NCI-H1105 treated with DMSO at 0.1 percent for 48 hours (cell line): ENCODE measurements at places on chromosomes 5 and 9.

GRCh38 chr9:117549444-117549843, 134.6 kb upstream of the ASTN2 start:
- DNase-seq, result no peak

DNA sequence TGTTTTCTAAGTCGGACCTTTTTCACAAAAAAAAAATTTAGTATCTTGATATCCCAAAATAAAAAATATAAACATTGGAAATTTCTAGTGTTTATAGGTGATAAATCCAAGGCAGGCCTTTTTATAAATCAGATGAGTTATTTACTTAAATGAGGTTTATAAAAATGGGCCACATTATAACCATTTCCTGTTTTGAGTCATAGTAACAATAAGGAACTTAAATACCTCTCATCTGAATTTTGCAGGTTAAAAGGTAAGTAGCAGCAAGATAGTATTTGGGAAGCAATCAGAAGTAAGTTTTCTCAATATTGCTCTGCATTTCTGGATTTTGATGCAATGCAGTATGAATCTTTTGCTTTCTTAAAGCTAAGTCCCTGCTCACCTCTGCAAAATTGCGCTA, 3.9 kb downstream of the SPTAN1 start:
- no peak for DNase-seq

GRCh38 chr5:114782869-114783268, 386.8 kb downstream of the TRIM36 start:
- no peak for DNase-seq

GRCh38 chr9:132056717-132057560, 22.7 kb downstream of the MED27 start:
- no peak for DNase-seq

DNA sequence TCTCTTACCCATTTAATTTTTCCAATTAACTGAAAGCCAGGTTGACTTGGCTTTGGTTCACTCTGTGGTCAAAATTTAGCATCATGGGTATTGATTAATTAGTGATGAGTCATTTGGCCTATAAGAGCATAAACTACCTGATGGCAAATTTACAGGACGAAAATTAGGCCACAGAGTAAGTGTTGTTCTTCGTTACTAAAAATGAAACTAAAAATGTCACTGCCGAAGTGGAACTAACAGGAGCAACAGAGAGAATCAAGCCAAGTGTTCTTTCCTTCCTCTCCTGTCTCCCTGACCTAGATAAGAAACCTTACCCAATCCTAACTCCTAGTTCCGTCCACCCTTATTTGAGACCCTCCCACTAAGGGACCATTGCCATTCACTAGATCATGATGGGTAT, 176.9 kb downstream of the RAB3C start:
- DNase-seq, result no peak

DNA sequence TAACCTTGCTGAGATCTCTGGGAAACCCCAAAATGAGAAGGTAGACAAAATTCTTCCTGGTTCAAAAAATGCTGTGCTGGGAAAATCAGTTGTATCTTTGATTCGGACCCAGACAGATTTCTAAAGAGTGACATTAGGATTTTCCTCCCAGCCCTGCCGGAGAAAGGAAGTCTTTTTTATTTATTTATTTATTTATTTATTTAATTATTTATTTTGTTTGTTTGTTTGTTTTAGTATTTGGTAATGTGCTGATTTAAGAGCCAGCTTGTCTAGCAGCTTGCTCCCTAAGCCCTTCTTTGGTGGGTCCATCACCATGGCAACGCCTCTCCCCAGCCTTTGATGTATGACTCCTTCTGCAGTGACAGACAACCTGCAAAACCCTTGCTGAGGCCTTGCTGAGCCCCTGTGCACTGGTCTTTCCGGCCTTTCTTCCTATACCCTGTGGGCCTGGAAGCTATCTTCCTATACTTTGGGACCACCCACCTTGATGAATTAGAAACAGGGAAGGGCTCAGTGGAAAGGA, 60.6 kb upstream of the AFAP1L1 start:
- no peak for DNase-seq

DNA sequence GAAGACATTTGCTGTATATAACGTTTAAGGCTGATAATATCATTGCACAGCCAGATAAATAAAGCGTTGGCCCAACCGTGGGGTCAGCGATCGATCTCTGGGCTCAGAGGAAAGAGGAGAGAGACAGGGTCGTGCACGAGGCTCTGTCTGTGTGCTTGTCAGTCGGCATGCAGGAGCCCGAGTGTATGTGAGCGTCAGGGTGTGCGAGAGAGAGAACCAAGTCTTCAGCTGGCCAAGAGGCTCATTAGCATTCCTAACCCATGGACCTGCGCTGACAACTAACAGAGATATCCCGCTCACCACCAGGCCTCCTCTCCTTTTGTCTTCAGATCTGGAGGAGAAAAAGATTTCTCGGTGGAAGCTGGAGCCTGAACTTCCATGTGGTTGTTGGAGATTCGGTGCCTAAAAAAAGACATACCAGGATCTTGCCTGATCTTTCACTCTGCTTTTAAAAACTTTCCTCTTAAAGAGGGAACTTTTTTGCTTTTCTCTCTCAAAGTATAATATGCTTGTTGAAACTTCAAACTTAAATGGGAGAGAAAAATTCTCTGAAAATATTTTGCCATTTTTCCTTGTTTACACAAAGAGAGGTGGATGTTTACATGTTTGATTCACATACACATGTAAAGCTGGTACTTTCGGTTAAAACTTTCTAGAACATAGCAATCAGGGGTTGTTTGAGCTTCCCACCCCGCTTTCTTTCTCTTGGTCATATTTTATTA, 16.5 kb downstream of the NR2F1 start:
- no peak for DNase-seq

DNA sequence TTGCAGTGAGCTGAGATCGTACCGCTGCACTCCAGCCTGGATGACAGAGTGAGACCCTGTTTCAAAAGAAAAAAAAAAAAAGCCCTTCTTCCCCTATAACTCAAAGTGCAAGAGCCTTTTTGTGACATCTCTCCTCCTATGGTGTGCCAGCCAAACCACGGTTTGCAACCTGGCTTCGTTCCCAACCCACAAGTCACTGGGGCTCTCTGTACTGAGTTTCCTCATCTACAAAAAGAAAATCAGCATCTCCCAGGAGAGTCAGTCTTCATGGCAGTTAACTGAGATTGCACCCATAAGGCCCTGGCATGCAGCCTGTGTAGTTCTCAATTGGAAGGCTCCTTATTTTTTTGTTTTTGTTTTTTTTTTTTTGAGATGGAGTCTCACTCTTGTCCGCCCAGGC, 14.8 kb downstream of the ODF2 start:
- no peak for DNase-seq

GRCh38 chr5:14488709-14489108, 92.9 kb upstream of the OTULINL start:
- no peak for DNase-seq

- DNase-seq, result no peak
These were observed 154.3 kb upstream of the PPP1R2B start for GRCh38 chr5:156695774-156696173.

- DNase-seq, result no peak
These were observed 16.7 kb downstream of the FAM193B start for GRCh38 chr5:177537389-177538361.

GRCh38 chr9:38281196-38281595, 111.3 kb upstream of the ALDH1B1 start:
- no peak for DNase-seq

- peak; percentile 66 for DNase-seq
These were observed 23.9 kb downstream of the SLC36A1 start for GRCh38 chr5:151471276-151471675.

DNA sequence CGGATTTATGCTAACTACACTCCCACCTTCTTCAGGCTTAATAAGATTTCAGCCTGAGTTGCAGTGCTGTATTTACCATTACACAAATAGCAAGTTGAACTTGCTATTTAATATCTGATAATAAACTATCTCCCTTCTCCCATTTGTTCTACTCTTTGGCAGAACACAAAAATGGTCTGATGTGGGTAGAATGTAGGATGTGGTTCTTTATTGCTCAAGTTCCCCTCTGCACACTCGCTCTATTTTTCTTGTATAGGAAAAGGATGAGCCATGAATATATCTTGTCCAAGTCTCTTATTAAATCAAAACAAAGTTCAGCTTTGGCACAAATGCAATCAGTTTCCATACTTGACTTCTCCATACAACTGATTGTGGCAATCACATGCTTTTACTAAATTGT, 37.2 kb upstream of the KIF2A start:
- DNase-seq, result no peak

DNA sequence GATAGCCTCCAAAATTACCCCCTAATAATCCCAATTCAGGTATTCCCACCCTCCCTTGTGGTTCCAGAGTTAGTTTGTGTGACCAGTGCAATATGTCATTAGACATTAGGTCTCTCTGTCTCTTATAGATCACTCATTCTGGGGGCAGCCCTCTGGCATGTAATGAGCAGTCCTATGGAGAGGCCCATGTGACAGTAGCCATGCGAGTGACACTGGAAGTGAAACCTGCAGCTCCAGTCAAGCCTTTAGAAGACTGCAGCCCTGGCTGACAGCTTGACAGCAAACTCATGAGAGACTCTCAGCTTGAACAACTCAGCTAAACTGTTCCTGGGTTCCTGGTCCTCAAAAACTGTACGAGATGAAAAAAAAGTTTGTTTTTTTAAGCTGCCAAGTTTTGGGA, 54.0 kb upstream of the HSPB3 start:
- DNase-seq, result no peak

DNA sequence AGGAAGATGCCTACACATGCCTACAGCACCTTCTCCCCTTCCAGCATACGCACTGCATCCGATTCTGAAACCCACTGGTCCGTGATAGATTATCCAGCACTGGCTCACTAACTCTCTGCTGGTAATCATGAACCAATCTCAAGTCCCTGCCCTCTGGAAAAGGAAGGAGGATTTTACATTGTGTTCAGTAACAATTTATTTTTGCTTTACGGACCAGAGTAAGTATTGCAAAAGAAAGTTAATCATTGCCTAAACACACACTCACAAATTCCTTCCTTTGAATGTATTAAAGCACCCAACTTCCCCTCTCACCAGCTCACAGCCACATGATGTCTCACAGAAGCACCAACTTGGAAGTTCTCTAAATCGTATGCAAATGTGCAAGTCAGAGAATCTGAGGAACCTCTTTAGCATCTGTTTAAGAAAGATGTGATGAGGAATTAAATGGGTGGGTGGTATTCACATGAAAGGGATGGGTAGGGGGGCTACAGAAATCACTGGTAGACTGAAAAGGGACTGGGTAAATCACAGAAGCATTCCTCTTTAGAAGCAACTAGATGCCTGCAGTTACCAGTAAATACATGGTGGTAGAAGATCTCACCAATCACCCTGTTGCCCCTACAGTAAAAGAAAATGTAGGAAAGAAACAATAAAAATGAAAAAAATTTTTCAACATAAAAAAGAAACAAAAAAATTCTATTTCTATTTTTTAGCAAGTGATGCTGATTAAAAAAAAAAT, 8.4 kb downstream of the GNAQ start:
- no peak for DNase-seq

GRCh38 chr5:98776066-98776705, 2.7 kb downstream of the RGMB start:
- no peak for DNase-seq

- DNase-seq, result peak; percentile 46
These were observed 38.6 kb upstream of the KCNMB1 start for GRCh38 chr5:170427672-170428236.

DNA sequence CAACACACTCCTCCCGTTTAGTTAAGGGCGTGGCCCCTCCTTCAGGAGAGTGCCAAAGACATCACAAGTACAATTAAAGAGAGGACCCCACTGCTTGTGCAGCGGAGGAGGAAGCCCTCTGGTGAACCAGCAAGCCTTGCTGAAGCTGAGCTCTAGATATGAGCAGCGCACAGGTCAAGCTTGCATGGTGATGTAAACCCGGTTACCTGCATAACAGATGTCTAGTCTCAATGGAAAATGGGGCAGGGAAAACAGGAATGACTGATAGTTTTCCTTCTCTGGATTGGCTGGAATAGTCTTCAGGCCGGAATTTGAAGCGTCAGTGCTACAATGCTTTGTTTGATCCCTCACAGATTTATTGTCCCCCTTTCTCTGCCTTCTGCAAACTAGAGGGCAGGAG, 66.2 kb downstream of the MROH2B start:
- DNase-seq, result no peak

DNA sequence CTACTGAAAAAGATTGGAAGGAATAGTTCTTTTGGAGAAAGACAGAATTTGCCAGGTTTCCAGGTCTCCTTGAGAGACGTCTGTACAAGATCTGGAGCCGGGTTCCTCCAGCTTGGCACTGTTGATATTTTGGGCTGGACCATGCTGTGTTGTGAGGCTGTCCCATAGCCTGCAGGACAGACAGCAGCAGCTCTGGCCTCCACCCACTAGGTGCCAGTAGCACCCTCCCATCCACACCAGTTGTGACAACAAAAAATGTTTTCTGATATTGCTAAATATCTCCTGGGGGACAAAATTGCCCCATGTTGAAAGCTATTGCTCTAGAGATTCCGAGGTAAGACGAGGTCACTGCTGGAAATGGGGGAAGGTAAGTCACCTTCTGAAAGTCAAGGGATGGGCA, 287.7 kb upstream of the DAP start:
- DNase-seq, result no peak

GRCh38 chr5:132281856-132282614, 12.2 kb upstream of the SLC22A4 start:
- DNase-seq, result no peak

DNA sequence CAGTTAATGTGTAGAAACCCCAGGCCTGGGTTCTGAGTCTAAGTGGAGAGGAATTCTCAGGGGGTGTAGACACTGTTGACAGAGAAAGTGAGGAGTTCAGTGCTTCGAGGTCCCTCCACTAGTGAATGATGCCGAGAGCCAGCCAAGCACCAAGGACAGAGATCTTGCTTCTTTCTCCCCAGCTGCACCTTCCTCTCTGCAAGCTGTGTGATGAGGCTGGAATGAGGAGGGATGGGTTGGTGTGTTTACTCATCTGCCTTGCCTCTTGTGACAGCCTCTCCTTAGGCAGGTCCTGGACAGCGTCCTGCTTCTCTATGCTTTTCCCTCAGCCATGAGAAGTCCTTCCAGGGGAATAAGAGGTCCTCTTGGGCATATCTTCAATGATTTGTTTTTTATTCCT, 35.3 kb downstream of the HNRNPH1 start:
- DNase-seq, result no peak

DNA sequence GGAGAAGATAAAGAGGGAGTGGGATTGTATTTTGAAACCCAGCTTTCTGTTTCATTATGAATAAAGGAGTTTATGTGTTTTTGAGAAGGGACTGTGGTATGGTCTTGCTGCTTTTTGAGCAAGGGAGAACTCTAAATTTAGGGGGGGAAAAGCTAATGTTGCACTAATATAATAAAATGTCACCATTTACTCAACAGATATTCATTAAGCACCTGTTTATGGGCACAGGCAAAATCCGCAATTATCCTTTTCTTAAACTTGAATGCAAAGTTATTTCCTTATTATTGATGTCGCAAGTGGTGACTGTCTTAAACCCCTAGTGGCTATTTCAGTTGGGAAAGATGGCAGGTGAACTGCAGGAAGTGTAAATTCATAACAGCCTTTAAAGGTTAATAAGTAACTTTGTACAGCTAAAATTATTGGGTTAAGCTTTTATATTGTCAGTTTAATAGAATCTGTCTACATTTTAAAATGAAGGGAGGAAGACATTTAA, 1.5 kb downstream of the CDC42SE2 start:
- DNase-seq, result no peak

- DNase-seq, result no peak
These were observed 105.5 kb upstream of the TSLP start for GRCh38 chr5:110965773-110966581.
